DMS153 (cell line): ENCODE measurements at places on chromosomes 12 and 14.

DNA sequence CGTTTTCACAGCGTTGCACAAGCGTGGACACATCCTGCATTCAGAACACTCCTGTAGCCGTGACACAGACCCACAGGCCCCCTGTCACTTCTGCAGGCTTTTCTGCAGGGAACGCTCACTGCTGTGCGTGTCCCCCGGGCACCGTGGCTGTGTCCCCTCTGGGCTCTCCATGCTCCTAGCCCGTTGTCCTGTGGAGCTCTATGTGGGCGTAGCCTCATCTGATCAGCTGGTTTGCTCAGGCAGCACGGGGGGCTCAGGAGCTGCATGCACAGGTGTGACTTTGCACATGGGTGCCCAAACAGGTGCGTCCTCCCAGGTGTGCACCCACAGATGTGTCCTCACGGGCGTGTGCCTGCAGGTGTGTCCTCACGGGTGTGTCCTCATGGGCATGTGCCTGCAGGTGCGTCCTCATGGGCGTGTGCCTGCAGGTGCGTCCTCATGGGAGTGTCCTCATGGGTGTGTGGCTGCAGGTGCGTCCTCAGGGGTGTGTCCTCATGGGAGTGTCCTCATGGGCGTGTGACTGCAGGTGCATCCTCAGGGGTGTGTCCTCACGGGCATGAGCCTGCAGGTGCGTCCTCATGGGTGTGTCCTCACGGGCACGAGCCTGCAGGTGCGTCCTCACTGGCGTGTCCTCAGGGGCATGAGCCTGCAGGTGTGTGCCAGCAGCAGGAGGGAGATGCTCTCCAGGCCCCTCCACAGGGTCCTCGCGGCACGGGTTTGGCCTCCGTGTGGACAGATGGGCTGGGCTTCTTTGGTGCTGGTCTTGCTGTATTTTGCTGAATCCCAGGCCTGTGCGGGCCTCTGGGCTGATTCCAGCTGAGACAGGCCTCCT, 17.5 kb downstream of the MTA1 start:
- peak; percentile 72 for DNase-seq

DNA sequence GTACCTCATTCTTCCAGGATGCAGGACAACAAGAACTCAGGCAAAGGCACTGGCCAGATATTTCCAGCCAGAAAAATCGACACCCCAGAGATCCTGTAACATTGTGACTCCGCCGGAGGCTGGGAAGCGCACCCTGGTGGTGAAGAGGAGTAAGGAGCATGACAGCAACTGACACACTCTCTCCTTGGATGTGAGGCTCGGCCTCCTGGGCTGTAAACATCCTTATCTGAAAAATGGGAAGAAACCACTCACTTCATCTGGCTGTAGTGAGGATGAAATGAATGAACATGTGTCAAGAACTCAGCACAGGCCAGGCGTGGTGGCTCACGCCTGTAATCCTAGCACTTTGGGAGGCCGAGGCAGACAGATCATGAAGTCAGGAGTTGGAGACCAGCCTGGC, 27.5 kb downstream of the TCHP start:
- DNase-seq, result no peak

- DNase-seq, result no peak
Observed at GRCh38 chr12:132282031-132282949, 47.1 kb downstream of the GALNT9 start.

DNA sequence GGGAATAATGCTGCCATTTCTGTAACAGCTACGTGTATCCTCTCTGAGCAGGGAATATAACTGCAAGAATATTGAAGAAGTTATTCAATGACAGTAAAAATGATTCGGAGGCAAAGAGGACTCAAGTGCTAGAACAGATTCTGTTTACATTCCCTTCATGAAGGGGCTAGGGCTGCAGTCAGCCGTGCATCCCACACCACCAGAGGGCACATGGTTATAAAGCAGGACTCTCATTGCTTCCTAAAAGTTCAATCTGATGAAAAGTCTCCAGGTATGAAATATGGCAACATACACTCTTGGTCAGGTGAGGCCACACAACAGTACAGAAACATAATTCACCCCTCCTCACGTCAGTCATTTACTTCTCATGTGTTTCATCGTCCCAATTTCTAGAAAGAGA, 34.0 kb downstream of the TCHP start:
- no peak for DNase-seq

DNA sequence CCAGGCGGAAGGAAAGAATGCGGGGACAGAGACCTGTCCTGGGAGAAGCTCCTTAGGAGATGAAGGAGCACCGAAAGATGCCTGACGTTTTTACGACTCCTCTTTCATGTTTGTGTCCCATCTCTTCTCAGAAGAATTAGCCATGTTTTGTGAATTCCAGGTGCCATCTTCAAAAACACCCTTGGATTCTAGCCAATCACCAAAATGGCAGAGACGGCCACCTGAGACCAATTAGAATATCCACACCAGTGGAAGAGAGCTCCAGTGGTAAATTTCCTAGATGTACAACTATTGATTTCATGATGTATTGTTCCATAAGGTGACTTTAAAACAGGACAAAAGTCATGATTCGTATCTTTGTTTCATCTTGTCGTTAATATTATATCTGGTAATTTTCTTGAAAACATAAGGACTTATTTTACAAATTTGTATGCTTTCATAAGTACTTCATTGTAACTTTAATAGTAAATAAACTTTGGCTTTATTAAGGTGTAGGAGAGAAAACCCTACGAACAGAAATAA, 62.3 kb upstream of the NUDT4 start:
- DNase-seq, result no peak

- no peak for DNase-seq
Observed at GRCh38 chr12:92759634-92760268, 57.0 kb downstream of the PLEKHG7 start.

- no peak for DNase-seq
Observed at GRCh38 chr12:21831791-21832344, 57.4 kb upstream of the KCNJ8 start.

GRCh38 chr14:90795744-90796143, 20.5 kb downstream of the TTC7B start:
- DNase-seq, result no peak

DNA sequence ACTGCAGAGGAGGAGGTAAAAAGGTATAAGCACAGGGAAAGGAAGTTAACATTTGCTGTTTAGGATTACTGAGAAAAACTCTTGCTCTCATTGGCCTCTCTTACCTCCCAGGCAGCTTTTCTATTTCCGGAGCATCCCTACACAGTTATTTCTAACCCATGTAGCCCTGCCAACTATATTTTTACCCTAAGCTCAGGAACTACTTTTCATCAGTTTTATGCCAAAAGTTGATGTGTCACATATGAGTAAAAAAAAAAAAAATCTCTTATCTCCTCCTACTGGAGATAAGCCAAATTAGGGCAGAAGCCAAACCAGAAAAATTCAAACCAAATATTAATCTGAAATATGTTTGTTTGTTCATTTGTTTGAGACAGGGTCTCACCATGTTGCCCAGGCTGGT, 34.4 kb upstream of the PSMA6 start:
- no peak for DNase-seq

DNA sequence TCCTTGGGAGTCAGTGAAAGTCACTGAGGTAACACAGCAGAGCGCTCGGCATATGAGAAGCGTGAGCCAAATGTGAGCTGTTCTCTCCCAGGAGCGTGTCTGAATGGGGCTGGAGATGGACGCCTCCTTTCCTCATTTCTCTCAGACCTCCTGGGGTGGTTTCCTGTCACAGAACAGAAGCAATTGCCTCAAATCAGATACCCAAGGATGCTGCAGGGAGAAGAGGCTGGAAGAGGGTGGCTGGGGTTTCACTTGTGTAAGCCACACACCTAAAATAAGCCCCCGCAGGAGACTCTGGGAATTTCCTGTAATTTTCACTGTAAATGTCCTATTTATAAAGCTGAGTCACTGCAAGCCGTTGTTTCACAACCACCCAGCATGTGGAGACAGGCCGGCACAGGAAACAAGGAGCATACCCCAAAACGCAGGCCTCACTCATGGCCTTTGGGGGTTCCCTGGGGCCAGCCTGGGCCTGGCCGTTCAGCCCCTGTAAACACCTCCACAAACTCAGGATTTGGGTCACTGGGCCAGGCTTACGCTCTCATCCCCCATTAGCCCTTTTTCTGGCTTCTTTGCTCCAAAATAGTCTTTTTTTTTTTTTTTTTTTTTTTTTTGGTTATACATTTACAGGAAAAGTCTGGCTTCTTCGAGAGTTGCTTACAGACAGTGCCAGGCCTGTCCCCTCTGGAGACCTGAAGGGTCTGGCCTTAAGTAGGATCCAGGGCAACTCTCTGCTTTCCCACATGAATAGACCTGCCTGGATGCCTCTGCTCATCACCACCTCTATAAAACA, 55.3 kb downstream of the VCPKMT start:
- no peak for DNase-seq

DNA sequence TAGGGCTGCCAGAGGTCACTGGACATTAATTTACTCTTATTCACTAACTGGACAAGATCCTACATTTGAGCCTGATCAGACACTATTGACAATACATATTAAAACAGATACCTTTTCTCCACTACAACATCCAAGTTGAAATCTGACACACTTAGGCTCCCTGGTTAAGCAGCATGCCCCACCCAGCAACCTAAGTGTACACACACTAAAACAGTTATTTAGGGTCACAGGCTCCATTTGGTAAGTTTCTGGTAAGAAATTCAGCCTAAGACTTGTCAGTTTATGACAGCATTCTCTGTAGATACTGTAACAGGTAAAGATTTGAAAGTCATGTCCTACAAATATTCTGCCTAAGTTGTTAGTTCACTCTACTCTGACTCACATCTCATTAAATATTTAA, 12.3 kb upstream of the LLPH start:
- no peak for DNase-seq
